ENCODE measurements at places on chromosomes 6 and 20. TPM values are rescaled to one million over a fixed set of nuclear protein-coding genes. Genes with fewer than 3 reads are reported as not detected.

KHDC1L gene
- not detected for total RNA-seq

TFAP2D gene
- total RNA-seq: not detected

BMP7 gene
- not detected for total RNA-seq

CHD6 gene
- total RNA-seq: 10.8 TPM

IRF4 gene
- not detected for total RNA-seq

HMGCLL1 gene
- not detected for total RNA-seq

CLDN20 gene
- total RNA-seq: not detected

PEX7 gene
- 19.3 TPM for total RNA-seq

PAK5 gene
- total RNA-seq: not detected

METTL24 gene
- not detected for total RNA-seq

SLC22A2 gene
- not detected for total RNA-seq

TTBK1 gene
- total RNA-seq: not detected

TRIM40 gene
- not detected for total RNA-seq

PNPLA1 gene
- total RNA-seq: 0.26 TPM

HCRTR2 gene
- total RNA-seq: not detected

FAM162B gene
- total RNA-seq: not detected

RCAN2 gene
- not detected for total RNA-seq

TCFL5 gene
- 13.2 TPM for total RNA-seq

MROH8 gene
- 0.13 TPM for total RNA-seq

CGA gene
- not detected for total RNA-seq

GRIK2 gene
- total RNA-seq: 0.38 TPM

GPX5 gene
- not detected for total RNA-seq

MYB gene
- total RNA-seq: under 0.01 TPM

SIRPD gene
- total RNA-seq: not detected

EYA4 gene
- 9.7 TPM for total RNA-seq

DNAH8 gene
- total RNA-seq: not detected

DLK2 gene
- 4.1 TPM for total RNA-seq

CFAP61 gene
- total RNA-seq: 0.13 TPM

SNRPB gene
- 280 TPM for total RNA-seq

HLA-DPB1 gene
- not detected for total RNA-seq

LY6G6C gene
- 0.38 TPM for total RNA-seq

TAGAP gene
- total RNA-seq: under 0.01 TPM

ZNF334 gene
- 1.6 TPM for total RNA-seq

ZFP57 gene
- 0.90 TPM for total RNA-seq

MAS1 gene
- total RNA-seq: not detected

GDAP1L1 gene
- total RNA-seq: not detected

HLA-DQB1 gene
- not detected for total RNA-seq

SIRPB1 gene
- not detected for total RNA-seq

RIOK1 gene
- 25.3 TPM for total RNA-seq

FRK gene
- total RNA-seq: 1.3 TPM

OTOR gene
- total RNA-seq: not detected

HRH3 gene
- total RNA-seq: not detected

REM1 gene
- total RNA-seq: not detected

Data from bronchial epithelial cell (primary cell).